Tibial artery (tissue), 4 donors: ENCODE measurements at places on chromosomes 3 and 15.
A peak's percentile ranks its signal among the peaks of the same experiment; 100 is the strongest.

GRCh38 chr3:150798122-150798618 lies 35.2 kb upstream of the SIAH2 start:
- no peak for DNase-seq

- no peak for DNase-seq
Observed at GRCh38 chr3:77690284-77690845, 650.5 kb downstream of the ROBO2 start.

DNA sequence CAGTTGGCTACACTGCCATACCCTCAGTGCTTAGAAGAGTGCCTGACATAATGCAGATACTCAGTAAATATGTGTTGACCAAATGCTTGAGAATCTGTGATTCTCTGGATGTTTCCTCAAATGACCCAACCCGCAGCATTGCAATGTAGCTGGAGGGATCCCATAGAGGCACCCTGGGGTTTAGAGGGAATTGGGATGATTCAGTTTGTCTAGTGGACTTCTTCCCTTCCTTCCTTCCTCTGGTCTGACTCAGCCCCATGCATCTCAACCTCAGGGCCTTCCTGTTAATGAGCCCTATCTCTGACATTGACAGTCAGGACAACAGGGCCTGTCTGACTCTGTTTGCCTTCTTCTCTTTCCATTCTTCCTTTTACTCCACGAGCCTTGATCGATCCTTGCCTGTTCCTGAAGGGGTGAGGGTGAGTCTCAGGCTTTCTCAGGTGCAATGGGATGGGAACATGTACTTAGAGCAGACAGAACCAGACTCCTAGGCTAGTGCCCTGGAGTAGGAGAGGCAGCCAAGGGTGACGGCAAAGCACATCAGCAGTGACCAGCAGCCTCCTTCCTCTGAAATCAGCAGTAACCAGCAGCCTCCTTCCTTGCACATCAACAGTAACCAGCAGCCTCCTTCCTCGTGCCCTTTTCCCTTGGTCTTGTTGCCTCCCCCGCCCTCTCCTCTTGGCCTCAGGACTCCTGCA lies 78.2 kb downstream of the DGKG start:
- DNase-seq = no peak

GRCh38 chr15:28269097-28269496 lies 52.9 kb downstream of the HERC2 start:
- no peak for DNase-seq

DNA sequence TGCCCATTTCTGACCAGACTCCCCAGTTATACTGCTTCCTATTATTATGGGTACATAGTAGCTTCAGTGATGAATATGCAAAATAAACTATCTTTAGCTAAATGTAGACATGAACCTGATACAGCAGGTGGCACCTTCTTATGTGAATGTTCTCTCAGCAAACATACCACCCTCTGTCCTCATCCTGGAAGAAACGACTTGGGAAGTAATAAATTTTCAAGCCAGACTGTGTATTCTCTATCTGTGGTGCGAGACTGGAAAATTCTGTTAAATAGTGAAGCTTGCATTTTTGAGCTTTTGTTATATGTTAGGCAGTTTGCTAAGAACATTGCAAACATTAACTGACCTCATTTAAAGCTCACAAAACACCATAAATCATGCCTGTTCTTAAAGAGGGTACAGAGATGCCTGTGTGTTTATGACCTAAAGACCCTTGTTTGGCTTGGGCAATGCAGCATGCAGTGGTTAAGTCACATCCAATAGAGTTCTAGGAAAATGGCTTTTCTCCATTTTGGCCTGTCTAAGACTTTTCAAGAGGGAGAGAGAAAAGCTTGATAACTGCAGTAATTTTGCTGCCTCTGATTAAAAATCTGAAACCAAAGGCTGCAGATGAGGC lies 287.1 kb downstream of the NEK10 start:
- DNase-seq = no peak

- DNase-seq = no peak
Observed at GRCh38 chr15:62337934-62338333, 172.8 kb upstream of the C2CD4B start.

DNA sequence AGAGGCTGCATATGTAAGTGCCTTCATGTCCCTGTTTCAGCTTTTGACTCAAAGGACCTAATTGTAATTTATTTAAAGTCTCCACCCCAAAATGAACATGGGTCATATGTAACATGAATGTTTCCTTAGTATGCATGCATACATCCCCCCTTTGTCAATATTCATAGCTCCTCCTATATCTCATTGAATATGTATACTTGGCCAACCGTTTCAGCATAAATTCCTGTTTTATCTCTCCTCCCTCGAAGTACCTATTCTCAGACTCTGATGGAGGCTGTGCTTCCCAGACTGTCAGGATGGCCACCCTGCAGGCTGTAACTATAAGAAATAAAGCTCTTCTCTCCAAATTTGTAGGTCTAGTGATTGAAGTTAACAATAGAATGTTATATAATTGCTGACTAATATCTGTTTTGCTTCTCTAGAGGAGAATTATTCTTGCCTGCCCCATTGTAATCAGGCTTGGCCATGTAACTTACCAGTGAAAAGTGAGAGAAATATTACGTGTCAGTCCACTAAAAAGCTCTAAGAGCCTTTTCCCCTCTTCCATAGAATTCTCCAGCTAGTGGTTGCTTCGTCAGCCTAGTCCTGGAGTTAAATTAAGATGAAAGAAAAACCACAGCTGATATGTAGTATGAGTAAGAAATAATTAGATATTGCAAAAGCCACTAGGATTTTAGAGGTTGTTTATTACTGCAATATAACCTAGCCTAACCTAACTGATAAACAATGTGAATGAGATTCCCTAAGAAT lies 245.1 kb downstream of the ZNF385D start:
- DNase-seq = no peak

DNA sequence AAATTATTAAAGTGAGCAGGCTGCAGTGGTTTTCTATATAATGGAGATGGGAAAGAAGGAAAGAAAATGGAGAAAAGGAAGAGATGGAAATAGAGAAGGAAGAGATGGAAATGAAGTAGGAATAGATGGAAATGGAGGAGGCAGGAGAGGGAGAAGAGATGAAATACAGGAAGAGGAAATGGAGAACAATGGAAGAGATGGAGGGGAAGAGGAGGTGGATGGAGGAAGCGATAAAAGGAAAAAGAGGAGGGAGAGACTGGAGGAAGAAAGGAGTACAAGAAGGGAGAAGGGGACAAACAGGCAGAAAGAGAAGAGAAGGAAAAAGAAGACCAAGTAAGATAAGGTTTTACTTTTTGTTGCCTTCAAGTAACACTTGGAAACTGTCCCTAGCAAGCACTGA lies 67.6 kb downstream of the CLASP2 start:
- DNase-seq = no peak

DNA sequence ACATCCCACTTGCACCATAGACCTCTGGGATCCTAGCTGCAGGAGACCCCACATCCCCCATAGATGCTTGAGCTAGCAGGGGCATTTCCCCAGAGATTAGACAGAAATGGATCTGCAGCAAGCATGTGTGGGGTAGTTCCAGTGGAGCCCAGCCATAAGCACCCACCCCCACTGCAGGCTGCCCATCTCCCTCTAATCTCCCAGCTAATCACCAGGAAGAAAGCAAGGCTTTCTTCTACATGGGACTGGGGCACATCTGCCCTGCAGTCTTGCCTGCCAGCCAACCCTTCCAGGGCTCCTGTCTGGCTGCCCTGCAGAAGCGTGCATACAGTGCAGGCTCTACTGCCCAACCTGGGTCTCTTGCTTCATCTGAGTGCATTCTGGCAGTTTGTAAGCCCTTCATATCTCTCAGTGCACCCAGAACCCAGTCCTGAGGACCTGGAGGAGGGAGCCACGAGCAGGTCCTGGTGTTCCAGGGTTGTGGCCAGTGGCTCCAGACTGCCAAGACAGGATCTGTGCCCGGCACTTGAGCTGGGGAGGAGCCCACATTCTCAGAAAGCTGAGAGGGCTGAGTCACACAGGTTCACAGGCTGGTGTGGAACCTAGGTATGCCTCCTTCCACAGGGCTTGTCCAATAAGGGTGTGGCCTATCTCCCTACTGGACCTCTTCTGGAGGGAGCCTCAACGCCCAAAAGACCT lies 49.9 kb upstream of the IGSF11 start:
- no peak for DNase-seq

- no peak for DNase-seq
Observed at GRCh38 chr3:37392957-37393356, 218.6 kb upstream of the LRRFIP2 start.

DNA sequence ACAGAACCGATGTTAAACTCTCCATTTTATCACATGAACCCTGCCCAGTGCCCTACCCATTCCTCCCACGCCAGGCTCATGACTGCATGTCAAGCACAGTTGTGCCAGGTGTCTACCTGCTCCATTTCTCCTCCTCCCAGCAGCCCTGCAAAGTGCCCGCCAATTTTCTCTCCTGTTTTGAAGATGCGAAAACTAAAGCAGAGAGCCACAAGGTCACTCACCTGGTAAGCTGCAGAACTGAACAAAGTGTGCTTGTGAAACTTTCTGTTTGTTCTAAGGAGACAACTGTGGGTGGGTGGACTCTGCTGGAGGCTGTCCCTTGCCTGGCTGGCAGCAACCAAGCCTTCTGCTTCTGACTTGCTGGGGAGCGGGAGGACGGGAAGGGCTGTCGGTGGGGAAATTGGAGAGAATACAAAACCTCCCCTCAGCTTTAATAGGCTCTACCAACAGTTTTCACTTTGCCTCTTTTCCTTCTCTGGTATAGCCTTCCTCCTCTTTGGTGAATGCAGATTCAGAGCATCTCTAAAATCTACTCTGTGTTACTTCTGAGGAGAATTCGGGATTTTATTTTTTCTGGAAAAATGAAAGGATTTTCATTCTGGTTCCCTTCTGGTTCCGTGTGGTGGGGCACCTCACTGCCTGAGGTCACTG lies 23.0 kb downstream of the LIMD1 start:
- no peak for DNase-seq

- peak; percentile 84 for DNase-seq
Observed at GRCh38 chr15:25543196-25543595, 104.4 kb upstream of the UBE3A start.

GRCh38 chr3:109918740-109919139 lies 581.4 kb upstream of the DPPA4 start:
- no peak for DNase-seq

DNA sequence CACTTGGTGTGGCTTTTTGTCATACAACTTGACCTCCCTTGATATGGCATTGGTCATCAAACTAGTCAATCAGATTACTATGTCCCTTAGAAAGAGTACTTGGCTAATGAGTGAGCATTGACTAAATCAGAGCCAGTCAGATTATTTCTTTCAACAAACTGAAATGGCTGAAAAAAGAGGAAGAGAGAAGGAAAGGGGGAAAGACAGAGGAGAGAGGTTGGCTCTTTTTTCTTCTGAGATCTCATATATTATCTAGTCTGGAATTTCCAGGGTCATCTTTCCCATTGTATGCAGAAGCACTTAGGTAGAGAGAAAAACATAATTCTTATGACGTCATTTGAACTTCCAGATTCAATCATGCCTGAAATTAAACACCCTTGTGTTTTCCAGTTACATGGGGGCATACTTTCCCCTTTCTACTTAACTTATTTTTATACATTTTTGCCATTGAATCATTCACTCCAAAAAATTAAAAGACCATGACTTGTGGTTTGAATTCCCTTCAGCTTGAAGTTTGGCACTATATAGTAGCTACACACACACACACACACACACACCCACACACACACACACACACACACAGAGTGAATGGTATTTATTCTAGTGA lies 387.8 kb downstream of the LSAMP start:
- DNase-seq = no peak

DNA sequence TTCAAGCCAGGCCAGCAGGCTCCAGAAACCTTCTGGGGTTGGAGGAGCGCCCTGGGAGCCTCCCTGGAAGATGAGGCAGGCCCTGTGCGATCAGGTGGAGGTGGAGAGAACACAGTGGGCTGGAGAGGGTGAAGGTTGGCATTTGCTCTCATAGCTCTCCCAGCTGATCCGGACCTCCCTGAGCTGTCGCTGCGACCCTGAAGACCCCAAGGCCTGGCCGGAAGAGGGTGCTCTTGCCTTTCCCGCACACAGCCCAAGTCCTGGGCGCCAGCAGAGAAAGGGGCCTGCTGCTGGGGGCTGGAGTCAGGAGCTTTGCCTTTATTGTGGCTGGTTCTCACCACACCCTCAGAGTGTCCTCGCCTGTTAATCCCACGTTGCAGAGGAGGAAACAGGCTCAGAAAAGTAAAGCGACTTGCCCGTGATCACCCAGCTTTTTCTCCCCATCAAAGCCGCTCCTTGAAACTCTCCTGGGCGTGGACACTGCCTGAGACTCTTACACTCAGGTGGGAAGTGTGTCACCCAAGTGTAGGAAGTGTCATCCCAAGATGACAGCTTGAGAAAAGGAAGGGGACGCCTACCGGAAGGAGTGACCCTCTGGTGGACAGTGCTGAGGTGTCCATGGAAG lies 8.6 kb upstream of the RPL29 start:
- DNase-seq = no peak

DNA sequence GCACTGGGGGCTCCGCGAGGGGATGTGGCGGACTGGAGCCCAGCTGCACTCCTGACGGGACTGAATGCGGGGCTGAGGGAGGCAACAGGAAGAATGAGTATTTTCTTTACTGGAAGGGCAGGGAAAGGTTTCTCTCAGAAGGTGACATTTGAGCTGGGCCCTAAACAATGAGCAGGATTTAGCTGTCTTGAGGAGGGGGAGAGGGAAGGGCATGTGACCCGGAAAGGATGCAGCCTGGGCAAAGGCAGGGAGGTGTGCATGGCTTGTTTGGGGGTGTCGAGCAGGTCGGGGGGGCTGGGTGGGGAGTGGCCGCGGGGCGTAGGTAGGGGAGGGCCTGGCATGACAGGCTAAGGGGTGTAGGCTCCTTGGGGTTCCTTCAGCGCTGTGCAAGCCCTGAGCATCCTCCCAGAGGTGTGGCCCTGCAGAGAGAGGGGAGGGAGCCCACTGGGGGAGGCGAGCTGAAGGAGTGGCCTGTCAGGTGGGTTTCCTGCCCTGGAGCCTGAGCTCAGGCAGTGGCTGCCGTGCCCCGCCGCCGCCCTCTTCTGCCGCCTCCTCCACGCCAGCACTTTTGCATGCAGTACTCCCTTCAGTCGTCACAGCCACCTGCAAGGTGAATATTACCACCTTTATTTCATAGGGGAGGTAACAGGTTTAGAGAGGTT lies 17.2 kb upstream of the ANKDD1A start:
- DNase-seq = no peak

DNA sequence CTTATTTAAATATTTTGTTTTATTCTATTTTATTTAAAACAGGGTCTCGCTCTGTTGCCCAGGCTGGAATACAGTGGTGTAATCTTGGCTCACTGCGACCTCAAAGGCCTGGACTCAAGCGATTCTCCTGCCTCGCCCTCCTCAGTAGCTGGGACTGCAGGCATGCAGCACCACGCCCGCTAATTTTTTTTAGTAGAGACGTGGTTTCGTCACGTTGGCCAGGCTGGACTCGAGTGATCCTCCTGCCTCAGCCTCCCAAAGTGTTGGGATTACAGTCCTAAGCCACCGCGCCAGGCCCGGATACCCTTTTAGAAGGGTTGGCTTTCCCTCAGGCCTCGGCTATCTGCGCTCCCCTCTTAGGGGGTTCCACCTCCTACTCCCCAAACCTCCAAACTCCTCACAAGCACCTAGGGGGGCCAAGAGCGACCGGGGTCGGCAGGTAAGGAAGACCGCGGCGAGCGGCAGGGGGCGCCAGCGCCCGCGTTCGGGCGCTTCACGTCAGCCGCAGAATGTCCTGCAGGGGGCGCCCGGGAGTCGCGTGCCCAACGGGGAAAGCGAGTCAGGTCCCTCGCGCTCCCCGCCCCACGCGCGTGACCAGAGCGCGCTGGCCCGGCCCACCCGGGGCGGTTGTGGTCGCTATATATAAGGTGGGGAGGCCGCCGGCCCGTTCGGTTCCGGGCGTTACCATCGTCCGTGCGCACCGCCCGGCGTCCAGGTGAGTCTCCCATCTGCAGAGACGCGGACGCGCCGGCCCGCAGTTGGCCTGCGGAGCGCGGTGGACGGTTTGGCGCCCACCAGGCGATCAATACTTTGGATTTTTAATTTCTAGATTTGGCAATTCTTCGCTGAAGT lies 51.8 kb upstream of the GATM start:
- DNase-seq = peak; percentile 33
